NCI-H1930 (cell line): ENCODE measurements at places on chromosomes 7 and 10.

DNA sequence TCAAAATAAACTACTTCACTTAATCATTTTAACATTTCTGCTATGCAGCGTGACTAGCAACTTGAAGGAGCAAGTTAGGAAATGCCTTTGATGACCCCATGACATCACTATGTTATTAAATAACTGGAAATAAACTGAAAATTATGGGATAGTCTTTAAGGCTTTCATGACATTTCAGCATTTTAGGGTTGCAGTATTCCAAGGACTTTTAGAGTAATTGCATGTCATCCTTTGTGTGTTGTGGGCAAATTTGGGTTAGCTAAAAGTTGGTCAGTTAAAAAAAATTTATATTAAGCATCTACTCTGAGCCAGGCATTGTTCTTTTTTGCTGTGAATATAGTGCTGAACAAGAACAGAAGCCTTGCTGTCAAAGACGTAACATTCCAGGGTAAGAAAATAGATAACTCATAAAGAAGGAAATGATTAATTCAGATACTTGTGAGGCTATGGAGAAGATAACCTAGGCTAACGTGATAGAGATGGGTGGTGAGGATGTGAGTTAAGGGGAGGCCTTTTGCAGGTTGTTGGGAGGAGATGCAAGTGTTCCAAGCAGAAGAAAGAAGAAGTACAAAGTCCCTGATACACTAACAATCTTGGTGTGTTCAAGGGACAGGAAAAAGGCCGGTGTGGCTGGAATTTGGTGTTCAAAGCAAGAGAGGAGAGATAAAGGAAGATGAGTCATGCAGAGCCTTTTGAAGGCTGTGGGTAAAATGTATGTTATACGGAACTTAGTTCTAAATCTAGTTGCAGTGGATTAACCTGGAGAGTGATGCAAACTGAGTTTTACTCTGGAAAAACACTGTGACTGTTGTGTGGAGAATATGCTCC, 610.2 kb downstream of the AUTS2 start:
- no peak for DNase-seq

- no peak for DNase-seq
Measured at GRCh38 chr10:71974489-71975021, 10.4 kb downstream of the CHST3 start.

DNA sequence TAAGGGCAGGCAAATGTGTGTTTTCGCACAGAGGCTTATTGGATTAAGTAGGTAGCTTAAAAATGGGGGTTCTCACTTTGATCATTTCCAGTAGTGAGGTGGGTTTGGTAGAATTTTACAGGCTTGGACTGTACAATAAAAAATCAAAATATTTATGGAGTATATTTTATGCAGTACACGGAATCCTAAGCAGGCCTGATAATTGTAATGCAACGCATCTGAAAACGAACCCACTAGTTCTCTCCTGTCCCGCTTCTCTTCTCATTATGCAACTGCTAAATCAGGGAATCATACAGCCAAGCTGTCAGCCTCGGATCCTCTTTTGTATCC, 377 bp upstream of the POLR1F start:
- no peak for DNase-seq

- no peak for DNase-seq
Measured at GRCh38 chr10:114174695-114175188, 739 bp upstream of the CCDC186 start.

- DNase-seq = no peak
Measured at GRCh38 chr10:70358446-70358845, 24.0 kb downstream of the LRRC20 start.

DNA sequence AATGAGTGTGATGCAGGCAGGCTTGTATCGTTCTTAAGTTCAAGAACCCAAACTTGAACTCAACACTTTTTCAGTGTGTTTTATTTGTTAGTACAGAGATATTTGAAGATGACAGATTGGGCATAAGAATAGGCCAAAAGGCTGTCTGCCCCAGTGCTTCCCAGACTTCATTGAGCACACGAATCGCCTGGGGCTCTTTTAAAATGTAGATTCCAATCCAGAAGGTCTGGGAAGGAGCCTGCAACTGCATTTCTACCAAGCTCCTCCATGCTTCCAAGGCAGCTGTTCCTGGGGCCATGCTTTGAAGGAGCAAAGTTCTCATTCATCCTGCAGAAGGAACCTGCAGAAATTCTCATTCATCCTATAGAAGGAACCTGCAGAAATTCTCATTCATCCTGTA, 114.5 kb upstream of the INSYN2A start:
- DNase-seq = no peak

GRCh38 chr10:60735244-60735643, 43.0 kb upstream of the CDK1 start:
- no peak for DNase-seq

DNA sequence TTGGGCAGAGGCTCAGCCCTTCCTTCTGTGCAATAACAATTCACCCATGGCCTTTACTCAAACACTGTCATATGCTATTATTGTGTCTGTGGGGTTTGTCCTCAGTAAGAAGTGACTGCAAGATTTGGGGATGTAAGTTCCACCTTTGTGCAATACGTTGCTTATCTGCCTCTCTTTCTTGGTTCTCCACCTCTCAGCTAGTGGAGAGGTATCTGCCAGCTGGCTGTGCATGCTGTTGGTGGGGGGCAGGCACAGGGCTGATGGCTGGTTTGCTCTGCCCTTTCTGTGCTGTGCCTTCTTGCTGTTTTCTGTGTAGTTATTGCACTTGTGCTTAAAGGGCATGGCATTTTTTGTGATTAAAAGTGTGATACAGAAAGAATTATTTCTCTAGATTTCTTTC, 36.2 kb downstream of the CNNM1 start:
- DNase-seq = no peak
